ENCODE measurements at places on chromosomes 6 and 20. TPM values are rescaled to one million over a fixed set of nuclear protein-coding genes. Genes with fewer than 3 reads are reported as not detected.

C20orf202 gene
- 0.26 TPM for total RNA-seq

DNA sequence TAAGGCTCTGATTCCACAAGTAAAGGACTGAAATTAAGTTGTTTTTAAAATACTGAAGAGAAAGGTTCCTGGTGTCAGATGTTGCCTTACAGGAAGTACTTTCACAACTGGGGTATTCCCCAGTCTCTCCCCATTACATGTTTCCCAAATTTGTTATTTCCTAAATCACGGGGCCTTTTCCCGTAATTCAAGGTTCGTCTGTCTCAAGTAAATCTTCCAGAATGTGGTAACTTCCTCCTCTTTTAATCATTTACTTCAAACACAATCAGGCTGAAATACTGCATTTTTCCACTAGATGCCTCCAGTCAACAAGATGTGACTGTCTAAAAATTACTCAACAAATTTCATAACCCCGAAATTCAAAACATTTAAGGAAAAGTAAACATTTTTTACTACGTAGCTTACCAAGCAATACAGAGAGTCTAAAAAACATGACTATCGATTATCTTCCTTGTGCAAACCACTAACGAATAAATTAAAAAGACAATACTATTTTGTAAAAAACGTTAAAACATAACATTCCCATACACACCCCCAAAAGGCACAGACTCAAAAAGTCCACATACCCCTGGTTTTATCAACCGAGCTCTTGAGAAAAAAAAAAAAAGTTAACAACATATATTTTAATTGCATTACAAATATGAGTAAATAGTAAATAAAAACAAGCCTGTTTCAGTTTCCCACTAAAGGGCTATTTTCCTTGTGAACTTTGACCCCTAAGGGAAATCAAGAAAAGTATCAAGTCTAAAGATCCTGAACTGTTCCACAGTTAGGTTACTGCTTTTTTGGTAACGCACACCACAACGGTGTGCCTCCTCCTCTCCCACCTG is 1.7 kb downstream of the SOD2 start:
- DNase-seq, result no peak

GRCh38 chr6:32689531-32690501 is 23.4 kb upstream of the HLA-DQB1 start:
- DNase-seq, result no peak

NFATC2 gene
- 62.3 TPM for total RNA-seq

CUTA gene
- 209 TPM for total RNA-seq

DNA sequence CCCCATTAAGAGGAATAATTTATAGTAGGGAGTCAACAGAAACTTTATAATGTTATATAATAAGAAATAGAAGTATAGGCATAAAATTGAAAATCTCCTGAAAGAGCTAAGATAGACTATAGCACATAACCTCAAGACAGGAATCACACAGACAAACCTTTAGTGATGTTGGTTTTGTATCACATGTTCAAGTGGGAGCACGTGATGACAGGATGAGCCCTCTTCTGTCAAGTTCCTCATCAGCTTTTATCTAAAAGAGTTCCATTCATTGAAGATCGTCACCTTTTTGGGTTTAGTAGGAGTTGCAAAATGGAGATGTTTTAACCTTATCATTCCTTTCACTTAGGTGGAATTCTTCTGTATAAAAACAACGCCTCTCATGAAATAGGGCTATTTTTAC is 127.0 kb downstream of the MCHR2 start:
- DNase-seq, result no peak

DNA sequence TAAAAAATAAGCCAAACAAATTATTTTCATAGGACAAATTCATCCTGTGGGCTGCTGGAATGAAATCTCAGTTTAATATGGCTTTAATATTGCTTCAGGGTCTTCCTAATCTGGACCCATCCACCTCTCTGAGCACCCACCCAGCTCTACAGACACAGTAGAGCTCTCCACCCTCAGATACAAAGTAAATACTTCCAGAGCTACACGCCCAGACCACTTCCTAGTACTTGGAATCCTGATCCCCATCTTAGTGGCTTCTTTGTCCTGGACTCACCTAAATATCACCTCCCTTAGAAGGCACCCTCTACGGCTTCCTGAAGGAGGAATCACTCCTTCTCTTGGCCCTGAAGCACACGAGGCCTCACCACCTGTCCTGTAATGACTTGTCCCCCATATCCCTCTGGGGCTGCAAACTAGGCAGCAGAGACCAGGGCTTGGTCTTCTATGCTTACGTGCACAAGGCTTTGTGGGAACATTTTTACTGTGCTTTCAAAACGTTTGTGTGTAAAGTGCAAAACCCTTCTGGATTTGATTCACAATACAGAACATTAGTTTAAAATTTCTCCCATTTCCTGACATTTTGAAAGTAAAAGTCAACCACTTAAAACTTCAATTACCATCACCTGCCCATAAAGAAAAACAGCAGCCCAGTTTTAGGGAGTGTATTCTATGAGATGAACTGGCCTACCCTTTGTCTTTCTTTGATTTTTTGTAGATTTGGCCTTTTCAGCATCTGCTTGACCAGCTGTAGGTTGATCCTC is 2.4 kb downstream of the CTCFL start:
- no peak for DNase-seq

DNA sequence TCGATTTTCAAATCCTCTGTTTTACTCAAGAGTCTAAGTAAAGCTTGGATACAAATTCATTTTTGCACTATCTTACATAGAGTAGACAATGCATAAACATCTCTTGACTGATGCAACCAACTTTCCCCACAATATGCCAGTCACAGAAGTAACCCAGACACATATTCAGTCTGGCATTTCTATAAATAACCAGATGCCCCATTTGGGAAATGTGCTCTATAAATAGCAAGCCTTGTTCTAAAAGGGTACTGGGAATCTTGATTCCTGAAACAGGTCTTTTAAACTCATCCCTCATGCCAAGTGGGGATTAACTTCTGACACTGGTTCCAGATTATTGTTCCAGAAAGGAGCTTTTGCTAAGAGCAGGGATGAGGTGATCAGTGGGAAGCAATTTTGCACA is 411.7 kb downstream of the EPM2A start:
- no peak for DNase-seq

HLA-DMA gene
- 32.1 TPM for total RNA-seq

LGSN gene
- 0.40 TPM for total RNA-seq

DNA sequence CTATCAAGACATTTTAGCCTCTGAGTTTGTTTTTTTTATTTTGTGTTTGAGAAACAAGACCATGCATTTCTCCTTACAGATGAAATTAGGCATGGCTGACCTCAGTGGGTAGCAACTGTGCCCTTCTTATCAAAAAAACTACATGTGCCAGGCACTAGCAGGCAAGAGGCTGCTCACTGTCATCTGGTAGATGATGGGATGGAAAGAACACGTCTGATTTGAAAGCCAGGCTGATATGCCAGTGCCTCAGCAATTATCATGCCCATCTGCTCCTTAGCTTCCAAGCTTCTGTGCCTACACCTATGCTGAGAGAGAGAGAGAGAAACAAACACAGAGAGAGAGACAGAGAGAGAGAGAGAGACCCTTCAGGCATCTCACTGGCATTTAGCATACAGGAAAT is 149.9 kb downstream of the C6orf118 start:
- no peak for DNase-seq

DNA sequence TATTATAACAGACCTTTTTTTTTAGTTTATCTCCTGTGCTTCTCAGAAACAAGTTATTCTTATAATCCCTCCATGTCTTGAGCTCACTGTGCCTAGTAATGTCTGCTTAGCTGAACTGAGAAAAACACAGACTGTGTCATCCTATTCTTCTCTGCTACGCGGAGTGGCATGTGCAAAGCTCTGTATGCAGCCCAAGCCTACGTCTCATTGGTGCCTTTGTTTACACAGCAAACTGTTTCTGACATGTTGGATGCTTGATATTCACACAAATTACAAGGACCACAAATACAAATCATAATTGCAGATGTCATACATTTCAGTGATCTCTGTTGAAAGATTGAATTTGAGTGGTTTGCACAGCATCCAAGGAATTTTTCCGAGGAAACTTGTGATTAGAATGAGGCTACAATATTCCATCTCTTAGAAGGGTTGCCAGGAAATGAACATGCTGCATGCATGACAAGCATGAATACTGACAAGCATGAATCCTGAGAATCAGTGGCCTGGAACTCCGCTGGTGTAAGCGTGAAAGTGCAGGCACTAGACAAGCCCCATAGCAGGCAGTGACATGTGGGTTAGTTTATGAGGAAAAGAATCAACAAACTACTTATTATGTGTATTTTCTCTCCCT is 128.4 kb upstream of the SGK1 start:
- no peak for DNase-seq

NKAIN2 gene
- total RNA-seq, result not detected

APOBEC2 gene
- total RNA-seq, result not detected

- DNase-seq, result no peak
These were observed 558.2 kb upstream of the CITED2 start for GRCh38 chr6:139932671-139933070.

DNA sequence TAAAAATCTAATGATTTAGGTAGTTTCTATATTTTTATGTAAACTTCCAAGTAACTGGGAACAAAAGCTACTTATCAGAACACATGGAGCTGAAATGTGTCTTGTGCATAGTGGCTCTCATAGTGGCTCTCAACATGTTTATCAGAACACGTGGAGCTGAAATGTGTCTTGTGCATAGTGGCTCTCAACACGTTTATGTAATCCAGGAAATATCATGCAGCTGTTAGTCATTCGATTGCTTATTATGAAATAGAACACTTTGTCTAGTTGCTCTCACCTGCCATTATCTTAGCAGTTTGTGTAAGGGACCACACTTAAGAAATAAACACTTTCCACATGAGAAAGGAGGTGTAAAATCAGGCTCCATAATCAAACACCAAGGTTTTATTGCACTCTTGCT is 119.2 kb upstream of the ASCC3 start:
- DNase-seq, result no peak

DNA sequence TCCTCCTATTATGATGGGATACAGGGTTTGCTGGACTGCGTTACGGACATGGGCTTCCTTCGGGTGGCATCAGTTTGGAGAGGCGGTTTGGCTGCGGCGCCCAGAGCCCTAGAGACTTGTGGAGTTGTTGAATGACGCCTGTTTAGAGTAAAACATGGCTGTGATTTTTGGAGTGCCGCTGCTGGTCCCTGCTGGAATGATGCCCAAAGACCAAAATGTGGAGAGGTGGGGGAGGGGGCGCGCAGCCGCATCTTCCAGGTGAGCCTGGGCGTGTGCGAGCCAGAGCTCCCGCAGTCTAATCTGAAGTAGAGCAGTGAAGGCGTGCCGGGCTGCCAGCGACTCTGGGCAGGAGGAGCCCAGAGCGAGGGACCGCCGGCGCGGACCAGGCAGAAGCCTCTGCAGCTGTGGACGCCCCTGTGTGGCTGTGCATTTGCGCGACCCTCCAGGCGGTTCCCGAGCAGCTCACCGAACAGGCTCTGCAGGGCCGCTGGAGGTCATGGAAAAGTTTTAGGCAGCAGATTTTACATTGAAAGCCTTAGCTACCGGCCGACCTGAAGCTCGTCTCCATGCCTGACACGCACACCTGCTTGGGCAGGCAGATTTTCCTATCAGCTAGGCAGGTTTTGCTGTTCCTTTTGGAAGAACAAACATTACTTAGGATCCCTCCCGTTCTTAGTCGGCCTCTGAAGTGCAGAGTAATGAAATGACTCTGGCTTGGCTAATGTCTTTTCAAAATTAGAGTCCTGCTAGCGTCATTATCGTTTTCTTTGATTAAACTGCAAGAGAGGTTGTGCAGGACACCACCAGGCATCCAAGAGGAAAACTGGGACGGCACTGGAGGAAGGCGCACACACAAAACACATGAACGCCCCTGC is 298.2 kb downstream of the PHACTR1 start:
- no peak for DNase-seq

ZFAND3 gene
- total RNA-seq, result 36.3 TPM

GRCh38 chr20:9918348-9918747 is 79.5 kb upstream of the PAK5 start:
- no peak for DNase-seq

- DNase-seq, result no peak
These were observed 52.6 kb downstream of the GFRAL start for GRCh38 chr6:55379895-55380294.

MYO6 gene
- total RNA-seq, result 3.3 TPM

TFAP2B gene
- not detected for total RNA-seq

DNA sequence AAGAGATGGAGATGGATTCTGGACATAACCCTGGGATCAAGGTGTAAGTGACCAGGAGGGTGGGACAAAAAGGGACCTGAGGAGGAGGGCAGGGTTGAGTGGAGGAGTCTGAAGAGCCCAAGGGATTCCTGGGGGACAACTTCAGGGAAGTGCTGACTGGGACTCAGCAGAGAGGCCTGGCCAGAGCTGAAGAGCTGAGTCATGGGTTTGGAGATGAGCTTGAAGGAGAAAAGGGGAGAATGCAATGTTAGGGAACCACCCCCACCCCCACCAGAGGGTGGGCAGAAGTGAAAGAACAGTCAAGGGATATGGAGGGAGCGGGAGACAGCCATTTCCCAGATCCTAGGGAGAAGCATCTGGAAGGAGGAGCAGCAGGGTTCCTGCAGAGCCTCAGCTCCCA is 55.2 kb downstream of the INSM1 start:
- no peak for DNase-seq

DNA sequence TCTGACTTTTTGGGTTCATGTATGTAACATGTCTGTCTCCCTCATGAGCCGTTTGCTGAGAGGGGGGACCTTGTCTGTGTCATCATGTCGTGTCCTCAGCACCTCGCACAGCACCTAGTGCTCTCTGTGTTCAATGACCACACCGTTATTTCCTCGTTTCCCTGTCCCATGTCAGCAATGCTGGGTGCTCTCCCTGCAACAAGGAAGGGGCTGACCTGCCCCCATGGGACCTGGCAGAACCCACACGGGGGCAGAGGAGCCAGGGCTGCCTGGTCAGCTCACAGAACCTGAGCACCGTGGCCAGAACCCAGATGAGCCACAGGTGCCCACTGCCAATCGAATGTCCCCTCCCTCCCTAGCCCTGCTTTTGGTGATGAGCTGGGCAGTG is 7.3 kb downstream of the ADA start:
- no peak for DNase-seq

DNA sequence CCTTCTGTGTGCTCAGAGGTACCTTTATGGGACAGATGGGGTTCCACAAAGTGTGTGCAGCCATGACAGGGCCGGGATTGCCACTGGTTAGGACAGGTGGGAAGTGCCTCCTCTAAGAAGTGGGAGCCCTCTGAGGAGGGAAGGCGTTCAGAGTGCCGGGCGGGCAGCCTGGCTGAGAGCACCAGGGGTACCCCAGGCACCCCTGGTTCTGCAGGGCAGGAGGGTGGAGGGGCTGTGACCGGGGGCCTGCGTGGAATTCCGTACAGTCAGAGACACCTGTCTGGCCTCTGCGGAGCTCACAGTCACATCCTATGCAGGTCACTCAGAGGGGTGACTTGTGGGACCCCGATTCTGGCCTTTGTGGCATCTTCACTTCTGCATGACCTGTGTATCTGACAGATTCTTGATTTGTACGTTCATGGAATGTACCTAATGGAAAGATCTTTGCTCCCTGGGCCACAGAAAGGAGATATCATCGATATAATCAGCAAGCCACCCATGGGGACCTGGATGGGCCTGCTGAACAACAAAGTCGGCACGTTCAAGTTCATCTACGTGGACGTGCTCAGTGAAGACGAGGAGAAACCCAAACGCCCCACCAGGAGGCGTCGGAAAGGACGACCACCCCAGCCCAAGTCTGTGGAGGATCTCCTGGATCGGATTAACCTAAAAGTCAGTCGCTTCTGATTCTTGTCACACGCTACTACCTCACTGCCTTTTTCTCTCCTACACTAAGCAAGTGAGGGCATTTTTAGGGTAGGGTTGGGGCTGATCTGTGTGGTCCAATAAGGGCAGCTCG is 190.9 kb downstream of the SASH1 start:
- DNase-seq, result no peak

- DNase-seq, result no peak
These were observed 32.1 kb upstream of the RANBP9 start for GRCh38 chr6:13743736-13744127.

GRCh38 chr6:36985417-36985807 is 584 bp downstream of the MTCH1 start:
- DNase-seq, result no peak

Measured in activated naive CD8-positive, alpha-beta T cell treated with anti-CD3 and anti-CD28 coated beads, Interleukin-2, amount 10 ng/mL, durations not matched to agents 7 days and 5 days (primary cell).